NCI-H69 (cell line): ENCODE measurements at places on chromosomes 7 and 10.

DNA sequence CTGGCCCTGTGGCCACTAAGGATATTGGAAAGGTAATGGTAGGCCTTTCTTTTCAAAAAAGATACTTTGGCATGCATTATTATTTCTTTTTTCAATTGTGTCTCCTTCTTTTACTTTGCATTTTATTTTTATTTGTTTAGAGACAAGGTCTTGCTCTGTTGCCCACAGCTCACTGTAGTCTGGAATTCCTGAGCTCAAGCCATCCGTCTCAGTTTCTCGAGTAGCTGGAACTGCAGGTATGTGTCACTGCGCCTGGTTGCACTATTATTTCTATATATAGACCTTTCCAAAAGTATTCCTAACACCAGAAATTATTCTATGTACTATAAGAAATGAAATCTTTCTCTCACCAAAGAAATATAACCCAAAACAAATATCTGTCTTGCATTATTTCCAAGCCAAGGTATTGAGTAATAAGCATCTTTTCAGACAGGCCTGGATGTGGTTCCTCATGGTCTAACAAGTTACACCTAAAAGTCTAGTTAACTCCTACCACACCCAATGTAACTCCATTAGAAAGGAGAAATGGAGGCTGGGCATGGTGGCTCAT lies 500.8 kb upstream of the ANKRD30A start:
- no peak for DNase-seq

GRCh38 chr7:50814166-50814565 lies 31.5 kb upstream of the GRB10 start:
- peak; percentile 19 for DNase-seq

GRCh38 chr10:73228247-73228646 lies 18.8 kb downstream of the DNAJC9 start:
- no peak for DNase-seq

DNA sequence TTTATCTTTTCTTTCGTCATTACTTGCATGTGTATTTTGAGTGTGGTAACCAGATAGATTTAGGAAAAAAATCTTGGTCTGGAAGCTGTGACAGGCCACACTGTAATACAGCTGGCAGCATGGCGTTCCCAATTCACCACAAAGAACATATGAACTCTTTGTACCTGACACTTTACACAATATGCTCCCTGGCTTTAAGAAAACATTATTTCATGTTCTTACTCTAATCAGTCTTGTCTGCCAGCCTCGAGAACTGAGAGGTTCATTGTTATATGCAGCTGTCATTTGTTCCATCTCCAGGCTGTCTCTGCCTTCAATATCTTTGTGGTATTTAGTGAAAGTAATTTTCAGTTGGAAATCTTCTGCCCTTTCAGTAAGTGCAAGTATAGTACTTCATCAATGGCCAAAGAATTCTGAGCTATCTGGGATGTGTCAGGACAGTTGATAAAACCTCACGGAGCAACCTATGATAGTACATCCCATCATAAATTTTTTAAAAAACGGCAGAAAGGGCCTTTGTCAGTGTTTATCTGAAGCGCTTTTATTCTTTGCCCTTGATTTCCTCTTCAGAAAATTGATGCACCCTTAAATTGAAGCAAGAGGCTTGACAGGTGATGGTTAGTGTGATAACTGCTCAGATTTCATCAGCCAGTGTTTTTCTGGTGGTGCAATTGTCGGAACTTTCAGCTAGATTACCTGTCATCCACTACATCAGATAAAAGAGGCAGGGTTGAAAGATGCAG lies 146.3 kb upstream of the SP8 start:
- no peak for DNase-seq

DNA sequence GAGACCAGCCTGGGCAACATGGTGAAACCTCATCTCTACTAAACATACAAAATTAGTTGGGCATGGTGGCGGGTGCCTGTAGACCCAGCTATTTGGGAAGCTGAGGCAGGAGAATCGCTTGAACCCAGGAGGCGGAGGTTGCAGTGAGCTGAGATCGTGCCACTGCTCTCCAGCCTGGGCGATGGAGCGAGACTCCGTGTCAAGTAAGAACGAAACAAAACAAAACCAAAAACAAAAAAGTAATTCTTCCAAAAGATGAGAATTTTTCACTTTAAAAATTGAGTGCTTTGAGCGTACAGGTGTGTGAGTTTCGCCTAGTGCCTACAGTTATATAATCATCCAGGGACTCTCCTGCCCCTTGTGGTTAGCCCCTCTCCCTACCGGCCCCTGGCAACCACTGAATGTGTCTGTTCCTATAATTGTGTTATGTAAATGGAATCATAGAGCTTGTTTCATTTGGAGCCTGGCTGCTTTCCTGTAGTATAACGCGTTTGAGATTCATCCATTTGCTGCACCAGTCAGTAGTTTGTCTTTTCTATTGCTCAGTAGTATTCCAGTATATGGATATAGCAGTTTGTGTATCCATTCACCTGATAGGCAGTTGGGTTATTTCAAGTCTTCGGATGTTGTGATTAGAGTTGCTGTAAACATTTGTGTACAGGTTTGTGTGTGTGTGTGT lies 80.0 kb downstream of the RBM33 start:
- DNase-seq = no peak

DNA sequence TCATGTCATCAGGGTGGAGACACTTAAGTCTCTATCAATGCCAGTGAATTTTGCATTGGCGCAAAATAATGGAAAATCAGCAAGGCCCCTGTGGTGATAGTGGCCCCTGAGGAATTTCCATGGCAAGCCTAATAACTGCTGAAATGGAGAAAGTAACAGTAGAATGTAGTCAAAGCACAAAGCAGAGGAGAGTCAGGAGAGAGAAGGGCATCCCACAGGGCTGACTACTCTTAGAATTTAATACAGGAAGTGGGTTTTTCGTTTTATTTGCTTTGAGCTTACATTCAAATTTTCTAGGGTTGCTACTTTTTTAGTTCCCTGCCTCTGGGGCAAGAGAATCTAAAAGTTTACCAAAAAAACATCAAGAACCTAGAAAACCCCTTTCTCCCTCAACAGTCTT lies 39.0 kb downstream of the BZW2 start:
- DNase-seq = no peak

GRCh38 chr10:34489411-34489810 lies 325.7 kb downstream of the PARD3 start:
- peak; percentile 79 for DNase-seq

- DNase-seq = peak; percentile 23
Observed at GRCh38 chr10:3066317-3067117, 831 bp upstream of the PFKP start.

- no peak for DNase-seq
Observed at GRCh38 chr10:49748006-49748405, 14.1 kb downstream of the OGDHL start.

- no peak for DNase-seq
Observed at GRCh38 chr10:56090914-56091540, 270.0 kb downstream of the ZWINT start.

GRCh38 chr7:137619181-137619580 lies 227.6 kb downstream of the DGKI start:
- DNase-seq = no peak

GRCh38 chr10:95881316-95881715 lies 26.5 kb upstream of the CC2D2B start:
- no peak for DNase-seq

DNA sequence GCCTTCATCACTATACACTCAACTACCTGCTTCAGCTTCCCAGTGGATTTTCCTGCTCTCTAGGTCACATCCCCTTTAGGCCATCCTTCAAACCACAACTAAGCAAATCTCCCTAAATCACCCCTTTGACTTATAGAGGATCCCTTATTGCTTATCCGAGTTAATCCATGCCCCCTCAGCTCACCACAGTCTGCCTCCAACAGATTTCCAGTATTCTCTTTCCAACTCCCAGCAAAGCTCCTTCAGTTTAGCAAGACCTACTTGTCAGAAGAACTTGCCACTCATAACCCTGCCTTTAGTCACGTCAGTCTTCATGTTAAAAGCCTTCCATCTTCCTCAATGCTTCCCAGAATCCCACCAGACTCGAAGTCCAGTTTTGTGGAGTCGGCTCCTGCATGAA lies 38.6 kb downstream of the RAPGEF5 start:
- DNase-seq = no peak

GRCh38 chr7:10315881-10316280 lies 657.8 kb upstream of the PHF14 start:
- DNase-seq = no peak

- no peak for DNase-seq
Observed at GRCh38 chr7:71974611-71975010, 437.5 kb downstream of the CALN1 start.

GRCh38 chr10:124955868-124956267 lies 13.9 kb downstream of the ZRANB1 start:
- no peak for DNase-seq

DNA sequence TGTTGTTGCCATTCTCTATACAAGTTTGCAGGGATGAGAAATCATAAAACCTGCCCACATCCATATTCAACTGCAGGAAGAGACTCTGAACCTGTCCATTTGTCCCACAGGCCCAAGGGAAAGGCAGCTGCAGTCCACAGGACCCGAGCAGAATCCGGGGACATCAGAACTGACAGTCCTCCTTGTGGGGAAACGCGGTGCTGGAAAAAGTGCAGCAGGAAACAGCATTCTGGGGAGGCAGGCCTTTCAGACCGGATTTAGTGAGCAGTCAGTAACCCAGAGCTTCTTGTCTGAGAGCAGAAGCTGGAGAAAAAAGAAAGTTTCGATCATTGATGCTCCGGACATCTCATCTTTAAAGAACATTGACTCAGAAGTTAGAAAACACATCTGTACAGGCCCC lies 23.5 kb downstream of the GIMAP8 start:
- DNase-seq = no peak

- DNase-seq = peak; percentile 4
Observed at GRCh38 chr10:24483701-24484100, 240.0 kb downstream of the ARHGAP21 start.

GRCh38 chr10:91635401-91636400 lies 2.8 kb upstream of the PPP1R3C start:
- DNase-seq = peak; percentile 74

DNA sequence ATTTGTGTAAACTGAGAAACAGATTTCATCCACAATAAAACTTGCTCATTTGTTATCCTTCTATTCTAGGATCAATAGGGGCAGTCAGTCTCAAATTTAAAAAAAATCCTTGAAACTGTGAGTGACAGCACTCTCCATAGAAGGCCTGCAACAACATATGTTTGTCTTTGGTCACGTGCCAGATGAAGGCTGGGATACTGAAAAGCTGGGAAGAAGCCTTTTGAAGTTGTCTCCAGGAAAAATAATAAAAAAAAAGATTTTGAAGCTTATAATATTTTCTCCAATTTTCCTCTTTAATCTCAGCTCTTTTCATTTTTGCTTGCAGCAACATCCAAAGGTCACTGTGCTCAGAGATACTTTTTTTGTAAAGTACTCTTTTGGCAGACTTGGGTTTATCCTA lies 128.6 kb upstream of the SLC26A5 start:
- peak; percentile 34 for DNase-seq

- peak; percentile 48 for DNase-seq
Observed at GRCh38 chr7:130369831-130370550, 10.3 kb upstream of the CPA1 start.

GRCh38 chr7:91140286-91140685 lies 123.9 kb upstream of the FZD1 start:
- DNase-seq = no peak

DNA sequence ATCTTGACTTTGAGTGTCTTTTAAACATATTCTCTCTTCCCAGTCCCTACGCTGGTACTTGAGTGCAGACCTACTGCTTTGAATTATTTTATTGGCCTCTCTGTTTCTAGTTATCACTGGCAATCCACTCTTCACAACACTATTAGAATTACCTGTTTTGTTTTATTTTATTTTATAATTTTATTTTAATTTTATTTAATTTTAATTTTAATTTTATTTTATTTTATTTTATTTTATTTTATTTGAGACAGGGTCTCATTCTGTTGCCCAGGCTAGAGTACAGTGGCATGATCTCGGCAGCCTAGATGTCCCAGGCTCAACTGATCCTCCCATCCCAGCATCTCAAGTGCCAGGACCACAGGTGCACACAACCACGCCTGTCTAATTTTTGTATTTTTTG lies 6.8 kb downstream of the STK17A start:
- DNase-seq = no peak

DNA sequence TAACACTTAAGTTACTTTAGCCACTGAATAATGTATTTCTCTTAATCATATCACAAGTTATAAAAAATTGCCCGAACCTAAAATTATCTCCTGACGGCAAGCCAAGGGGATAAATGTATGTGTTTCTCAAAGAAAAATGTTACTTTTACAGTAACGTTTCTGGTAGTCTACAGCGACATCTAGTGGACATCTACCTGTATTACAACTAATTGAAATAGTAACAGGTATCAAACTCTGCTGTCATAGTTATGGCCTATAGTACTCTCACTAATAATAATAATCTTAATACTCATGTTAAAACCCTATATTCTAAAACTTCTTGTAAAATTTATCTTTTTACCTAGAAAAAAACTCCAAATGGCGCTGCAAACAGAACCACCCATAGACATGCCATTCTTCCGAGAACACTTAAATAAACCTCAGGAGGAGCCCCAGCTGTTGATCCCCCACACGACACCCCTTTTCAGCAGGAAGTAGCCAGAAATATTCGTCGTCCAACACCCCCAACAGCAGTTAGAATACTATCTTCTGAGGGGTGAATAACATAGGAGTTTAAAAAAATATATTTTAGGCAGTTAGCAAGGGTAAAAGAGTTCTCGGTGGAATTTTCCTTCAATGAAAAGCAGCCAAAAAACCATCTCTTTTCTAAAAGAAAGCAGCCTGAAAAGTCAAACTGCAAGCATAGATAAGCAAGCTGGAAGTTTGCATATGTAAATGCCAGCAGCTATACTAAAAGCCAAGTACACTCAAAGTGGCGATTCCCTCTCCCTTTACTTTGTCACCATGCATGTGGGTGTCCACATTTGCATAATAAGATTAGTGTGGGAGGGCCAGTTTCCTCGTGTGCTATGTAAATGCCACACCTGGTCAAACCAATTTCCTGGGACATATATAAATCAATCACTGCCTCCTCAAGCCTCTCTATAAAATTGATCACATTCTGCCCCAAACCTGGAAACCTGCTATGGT lies 40.5 kb upstream of the ZNF107 start:
- peak; percentile 11 for DNase-seq

GRCh38 chr10:60367024-60367423 lies 22.7 kb downstream of the ANK3 start:
- DNase-seq = no peak

DNA sequence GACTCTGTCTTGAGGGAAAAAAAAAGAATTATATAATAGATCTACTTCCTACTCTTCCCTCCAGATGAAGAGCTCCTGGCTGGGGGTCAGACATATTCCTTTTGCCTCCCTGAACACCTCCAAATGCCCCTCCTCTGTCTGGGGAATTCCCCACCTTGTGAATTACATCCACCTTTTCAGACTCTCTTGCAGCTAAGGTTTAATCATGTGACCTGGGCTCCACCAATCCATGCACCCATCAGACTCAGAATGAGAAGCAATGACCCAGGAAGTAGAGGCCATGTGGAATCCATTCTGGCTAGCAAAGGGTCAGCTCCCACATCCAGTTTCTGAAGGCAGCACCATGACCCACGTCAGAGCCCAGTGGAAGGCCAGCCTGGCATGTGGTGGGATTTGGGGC lies 93.6 kb upstream of the CUX1 start:
- DNase-seq = no peak

- DNase-seq = peak; percentile 1
Observed at GRCh38 chr10:99375426-99375825, 46.3 kb downstream of the CNNM1 start.

GRCh38 chr10:14084875-14085274 lies 245.8 kb downstream of the FRMD4A start:
- no peak for DNase-seq

GRCh38 chr10:36515319-36515718 lies 610.1 kb upstream of the ANKRD30A start:
- no peak for DNase-seq
